Dorsolateral prefrontal cortex (tissue), 122 donors: ENCODE measurements at places on chromosomes 12 and 14.

DNA sequence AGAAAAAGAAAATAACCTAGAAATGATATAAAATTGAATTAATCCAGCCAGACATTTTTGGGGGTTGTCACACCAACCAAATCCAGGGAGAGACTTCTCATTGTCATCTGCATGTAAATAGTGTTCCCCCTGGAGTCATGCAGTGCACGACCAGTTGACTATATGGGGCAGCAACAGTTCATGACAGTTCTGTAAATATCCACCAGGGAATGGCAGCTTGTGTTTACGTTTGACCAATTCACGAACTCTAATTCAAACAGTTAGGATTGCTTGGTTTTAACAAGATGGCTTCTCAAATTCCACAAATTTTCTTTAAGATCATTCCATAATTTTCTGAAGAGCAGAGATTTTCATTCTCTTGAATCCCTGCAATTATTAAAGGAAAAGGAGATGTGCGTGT, 43.4 kb upstream of the DUSP6 start:
- no peak for DNase-seq

DNA sequence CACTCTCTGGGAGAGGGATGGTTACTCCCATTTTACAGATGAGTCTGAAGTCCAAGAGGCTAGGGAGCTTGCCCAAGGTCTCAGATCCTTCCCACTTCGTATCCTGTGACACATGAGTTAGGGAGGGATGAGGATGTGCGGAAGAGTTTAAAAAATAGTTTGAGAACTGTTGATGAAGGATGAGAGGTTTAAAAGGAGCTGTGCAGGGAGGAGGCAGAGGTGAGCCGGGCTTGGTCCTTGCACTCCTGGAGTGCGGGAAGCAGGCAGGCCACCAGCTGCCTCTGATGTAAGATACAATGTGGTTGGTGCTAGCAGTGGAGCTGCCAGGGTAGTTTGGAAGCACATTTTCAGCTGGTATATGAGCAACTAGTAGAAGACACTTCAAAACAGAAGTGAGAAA, 46.5 kb downstream of the TSPAN9 start:
- no peak for DNase-seq

DNA sequence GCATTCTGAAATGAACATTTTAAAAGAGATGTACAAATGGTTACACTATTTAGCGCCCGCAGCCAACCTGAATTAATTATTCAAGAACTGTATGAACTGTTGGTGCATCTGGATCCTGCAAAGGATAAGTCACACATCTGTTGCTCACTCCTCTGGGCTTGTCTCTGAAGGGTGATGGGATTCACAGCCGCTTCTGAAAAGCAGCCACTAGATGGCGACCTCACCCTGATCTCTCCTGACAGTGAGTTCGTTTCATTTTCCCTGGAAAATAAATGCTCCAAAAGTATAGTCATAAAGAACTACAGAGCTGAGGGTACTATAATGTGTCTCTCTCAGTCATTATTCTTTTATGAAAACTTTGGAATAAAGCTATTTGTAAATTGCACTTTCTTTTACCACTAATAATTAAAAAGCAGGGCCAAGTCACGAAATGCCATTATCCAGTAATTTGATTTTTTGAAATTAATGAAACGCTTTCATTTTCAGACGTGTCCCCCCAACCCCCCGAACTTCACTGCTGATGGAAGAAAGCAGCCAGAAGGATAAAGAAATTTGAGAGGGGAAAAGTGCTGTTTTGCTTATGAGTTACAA, 789.6 kb downstream of the NRXN3 start:
- peak; percentile 65 for DNase-seq

DNA sequence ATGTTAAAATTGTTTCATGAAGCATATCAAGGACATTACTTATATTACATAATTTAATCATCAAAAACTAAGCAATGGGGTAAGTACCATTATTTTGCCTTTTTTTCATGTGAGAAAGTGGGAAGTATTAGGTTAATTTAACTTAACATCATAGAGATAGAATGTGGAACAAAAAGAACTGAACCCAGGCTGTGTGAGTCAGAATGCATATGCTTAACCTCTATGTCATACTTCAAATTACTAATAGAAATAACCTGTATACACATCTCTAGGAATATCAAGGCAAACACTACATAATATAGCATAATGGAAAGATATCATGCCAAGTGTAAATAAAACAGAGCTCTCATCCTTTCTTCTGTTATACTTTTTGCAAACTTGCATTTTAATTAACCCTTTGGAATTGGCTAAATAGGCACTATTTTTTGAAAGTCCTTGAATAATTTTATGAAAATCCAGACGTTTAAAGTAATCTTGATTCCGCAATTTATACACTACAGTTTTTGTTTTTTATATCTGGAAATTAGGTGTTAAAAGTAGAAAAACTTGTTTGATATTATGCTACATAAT, 777.7 kb downstream of the SLC6A15 start:
- DNase-seq: no peak

DNA sequence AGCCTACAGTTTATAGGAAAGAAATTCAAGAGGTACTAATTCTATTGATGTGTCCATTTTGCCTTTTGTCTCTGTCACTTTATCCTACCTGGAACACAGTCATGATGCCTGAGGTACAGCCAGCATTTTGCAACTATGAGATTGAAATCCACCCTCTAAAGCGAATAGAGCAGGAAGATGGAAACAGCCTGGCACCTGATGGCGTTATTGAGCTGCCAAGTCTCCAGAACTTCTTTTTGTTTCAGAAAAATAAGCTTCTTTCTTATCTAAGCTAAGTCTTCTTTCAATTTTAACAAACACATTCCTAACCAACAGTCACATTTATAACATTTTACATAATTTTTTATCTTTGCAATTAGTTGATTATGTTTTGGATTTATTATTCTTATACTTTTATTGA, 182.1 kb downstream of the PAWR start:
- DNase-seq: no peak

GRCh38 chr12:9464408-9464807, 143.3 kb downstream of the KLRB1 start:
- DNase-seq: no peak

DNA sequence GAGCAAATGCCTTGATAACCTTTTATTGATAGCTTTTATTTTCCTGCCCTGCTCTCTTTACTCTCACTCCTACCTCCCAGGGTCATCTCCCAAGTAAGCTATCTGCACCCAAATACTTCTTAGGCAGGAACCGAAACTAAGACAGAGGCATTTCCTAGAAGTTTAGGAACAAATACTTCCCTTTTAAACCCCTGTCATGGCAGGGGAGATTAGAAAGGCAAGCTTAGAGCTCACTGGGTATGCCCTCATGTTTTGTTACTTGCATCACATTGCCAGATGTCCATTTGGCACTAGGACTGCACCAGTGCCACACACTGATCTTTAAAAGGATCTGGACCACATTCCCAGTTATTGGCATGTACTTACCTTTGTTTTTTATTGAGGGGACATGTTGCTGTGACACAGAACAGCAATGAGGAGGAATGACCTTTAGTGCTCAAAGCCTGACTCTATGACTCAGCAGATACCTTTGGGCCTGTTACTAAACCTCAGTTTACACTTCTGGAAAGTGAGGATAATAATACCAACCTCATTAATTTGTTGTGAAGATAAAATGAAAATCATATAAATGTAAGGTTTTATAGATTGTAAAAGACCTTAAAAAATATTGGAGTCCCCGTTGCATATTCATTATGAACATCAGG, 40.9 kb upstream of the MBIP start:
- DNase-seq: no peak

GRCh38 chr12:93982771-93983315, 165.5 kb upstream of the PLXNC1 start:
- DNase-seq: no peak

GRCh38 chr14:75578786-75579337, 442 bp downstream of the FLVCR2 start:
- DNase-seq: no peak

GRCh38 chr12:124687917-124688316, 120.5 kb upstream of the NCOR2 start:
- no peak for DNase-seq

- no peak for DNase-seq
Observed at GRCh38 chr14:103124501-103125001, 1.3 kb downstream of the TNFAIP2 start.

- no peak for DNase-seq
Observed at GRCh38 chr14:78141590-78141989, 28.6 kb upstream of the NRXN3 start.

DNA sequence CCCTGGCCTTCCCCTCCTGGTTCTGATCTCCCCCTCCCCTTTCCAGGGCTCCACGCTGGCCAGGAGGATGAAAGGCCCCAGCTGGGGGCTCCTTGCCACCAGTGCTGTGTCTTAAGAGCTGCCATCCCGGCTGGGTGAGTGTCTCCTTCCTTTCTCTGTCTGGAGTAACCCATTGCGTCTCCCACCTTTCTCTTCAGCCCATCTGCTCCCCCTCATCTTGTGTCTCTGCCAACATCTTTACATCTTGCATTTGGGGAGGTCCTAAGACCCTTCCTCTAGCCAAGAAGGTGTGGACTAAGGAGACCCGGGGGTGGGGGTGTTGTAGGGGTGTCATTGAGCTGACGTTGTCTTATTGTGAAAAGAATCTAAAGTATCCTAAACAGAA, 505 bp downstream of the BCL2L2 start:
- no peak for DNase-seq

GRCh38 chr14:43145361-43145760, 1361.7 kb downstream of the FSCB start:
- no peak for DNase-seq

- no peak for DNase-seq
Observed at GRCh38 chr12:93090731-93091172, 161.7 kb upstream of the EEA1 start.
